ENCODE measurements at places on chromosomes 3 and 15. TPM values are rescaled to one million over a fixed set of nuclear protein-coding genes. Genes with fewer than 3 reads are reported as not detected.

GABRG3 gene
- total RNA-seq, result 0.21 TPM

ANKRD63 gene
- not detected for total RNA-seq

LDHAL6B gene
- total RNA-seq, result not detected

ZNF860 gene
- total RNA-seq, result 1.1 TPM

ESYT3 gene
- total RNA-seq, result not detected

FGF7 gene
- total RNA-seq, result 0.23 TPM

CA12 gene
- 0.44 TPM for total RNA-seq

ZMYND10 gene
- not detected for total RNA-seq

GCSAM gene
- not detected for total RNA-seq

RAD54L2 gene
- total RNA-seq, result 33.2 TPM

POC1A gene
- 7.5 TPM for total RNA-seq

PAK6 gene
- total RNA-seq, result 0.31 TPM

CFAP44 gene
- total RNA-seq, result 1.7 TPM

TNFAIP8L3 gene
- total RNA-seq, result 0.77 TPM

RTP1 gene
- not detected for total RNA-seq

BLOC1S6 gene
- 30.1 TPM for total RNA-seq

NOX5 gene
- total RNA-seq, result not detected

PP2D1 gene
- total RNA-seq, result not detected

ALG1L2 gene
- 4.4 TPM for total RNA-seq

CDHR4 gene
- total RNA-seq, result 1.1 TPM

CPEB1 gene
- total RNA-seq, result not detected

STAB1 gene
- 866 TPM for total RNA-seq

THPO gene
- 0.28 TPM for total RNA-seq

CCRL2 gene
- total RNA-seq, result 1.4 TPM

IL12A gene
- total RNA-seq, result 0.67 TPM

ZNF660 gene
- 15.5 TPM for total RNA-seq

RBMS3 gene
- total RNA-seq, result 30.9 TPM

MINAR1 gene
- total RNA-seq, result 5.3 TPM

SLC28A1 gene
- not detected for total RNA-seq

RHOV gene
- total RNA-seq, result 1.4 TPM

GRM7 gene
- total RNA-seq, result 0.18 TPM

CRYGS gene
- 5.8 TPM for total RNA-seq

EFHB gene
- total RNA-seq, result 1.6 TPM

SLC9A9 gene
- 7.9 TPM for total RNA-seq

DUOXA1 gene
- total RNA-seq, result 1.9 TPM

GCNT3 gene
- total RNA-seq, result not detected

RPP14 gene
- 15.2 TPM for total RNA-seq

TTLL13 gene
- not detected for total RNA-seq

NPAP1 gene
- total RNA-seq, result 0.18 TPM

CEP19 gene
- 6.0 TPM for total RNA-seq

SPSB4 gene
- total RNA-seq, result 1.2 TPM
